ENCODE measurements at places on chromosomes 7 and 10.

DNA sequence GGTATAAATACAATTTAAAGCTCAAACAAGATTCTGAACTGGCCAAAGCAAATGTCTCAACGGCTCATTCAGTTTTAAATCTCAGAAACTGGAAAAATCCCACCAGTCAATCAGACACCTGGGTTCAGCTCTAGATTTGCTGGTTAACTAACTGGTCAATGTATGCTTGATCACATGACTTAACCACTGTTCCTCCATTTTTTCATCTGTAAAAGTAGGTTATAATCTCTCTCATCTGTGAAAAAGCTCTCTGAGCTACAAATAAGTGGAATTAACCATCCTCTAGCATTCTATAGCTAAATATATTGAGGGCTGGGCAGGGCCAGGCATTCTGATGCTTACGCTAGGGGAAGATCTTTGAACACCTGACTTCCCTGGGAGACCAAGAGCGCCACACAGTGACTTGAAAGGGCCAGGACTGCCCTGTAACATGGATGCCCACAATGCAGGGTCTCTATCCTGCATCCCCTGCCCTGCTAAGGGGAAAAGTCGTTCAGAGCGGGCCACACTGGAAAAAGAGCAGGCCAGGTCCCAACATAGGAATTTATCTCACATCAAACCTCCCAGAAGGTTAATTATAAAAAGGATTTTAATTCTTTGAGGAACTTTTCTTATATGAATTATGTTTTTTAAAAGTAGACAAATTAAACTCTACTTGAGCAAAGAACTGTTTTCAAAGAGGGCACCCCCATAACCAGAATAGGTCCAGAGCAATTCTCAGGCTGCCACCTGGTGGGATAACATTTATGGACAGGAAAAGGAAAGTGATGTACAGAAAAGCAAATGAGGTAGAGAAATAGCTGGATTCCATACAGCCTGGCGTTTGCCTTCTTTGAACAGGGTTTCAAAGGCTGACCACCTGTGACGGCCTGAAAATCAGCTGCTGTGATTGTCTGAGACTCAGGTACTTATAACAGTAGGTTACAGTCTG lies 1.8 kb downstream of the RP9 start:
- DNase-seq, result no peak

DNA sequence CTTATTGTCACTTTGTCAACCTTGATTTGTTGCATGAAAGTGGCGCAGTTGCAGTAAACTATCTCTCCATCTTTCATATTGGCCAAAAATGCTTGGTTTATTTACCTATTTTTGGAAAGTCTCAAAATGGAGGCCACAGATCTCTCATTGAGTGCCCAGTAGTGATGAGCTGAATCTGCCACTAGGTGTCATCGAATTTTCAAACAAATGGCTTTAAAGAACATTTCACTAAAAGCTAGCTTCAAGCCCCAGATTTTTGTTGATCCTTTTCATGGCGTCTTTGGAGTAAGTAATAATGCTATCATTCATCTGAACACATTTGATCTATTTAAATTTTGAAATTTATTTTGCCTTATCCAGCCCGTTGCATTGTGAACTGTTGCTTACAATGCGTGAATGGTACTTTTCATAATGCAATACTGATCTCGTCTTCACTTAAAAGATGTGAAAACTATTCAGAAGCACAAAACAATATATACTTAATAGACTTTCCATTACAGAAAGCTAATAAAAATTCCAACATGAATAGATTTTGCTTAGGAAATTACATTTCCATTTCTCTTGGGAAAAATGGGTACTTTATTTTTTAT lies 236.2 kb downstream of the DNAJB9 start:
- no peak for DNase-seq

- no peak for DNase-seq
Measured at GRCh38 chr10:128528167-128528566, 401.9 kb upstream of the MKI67 start.

DNA sequence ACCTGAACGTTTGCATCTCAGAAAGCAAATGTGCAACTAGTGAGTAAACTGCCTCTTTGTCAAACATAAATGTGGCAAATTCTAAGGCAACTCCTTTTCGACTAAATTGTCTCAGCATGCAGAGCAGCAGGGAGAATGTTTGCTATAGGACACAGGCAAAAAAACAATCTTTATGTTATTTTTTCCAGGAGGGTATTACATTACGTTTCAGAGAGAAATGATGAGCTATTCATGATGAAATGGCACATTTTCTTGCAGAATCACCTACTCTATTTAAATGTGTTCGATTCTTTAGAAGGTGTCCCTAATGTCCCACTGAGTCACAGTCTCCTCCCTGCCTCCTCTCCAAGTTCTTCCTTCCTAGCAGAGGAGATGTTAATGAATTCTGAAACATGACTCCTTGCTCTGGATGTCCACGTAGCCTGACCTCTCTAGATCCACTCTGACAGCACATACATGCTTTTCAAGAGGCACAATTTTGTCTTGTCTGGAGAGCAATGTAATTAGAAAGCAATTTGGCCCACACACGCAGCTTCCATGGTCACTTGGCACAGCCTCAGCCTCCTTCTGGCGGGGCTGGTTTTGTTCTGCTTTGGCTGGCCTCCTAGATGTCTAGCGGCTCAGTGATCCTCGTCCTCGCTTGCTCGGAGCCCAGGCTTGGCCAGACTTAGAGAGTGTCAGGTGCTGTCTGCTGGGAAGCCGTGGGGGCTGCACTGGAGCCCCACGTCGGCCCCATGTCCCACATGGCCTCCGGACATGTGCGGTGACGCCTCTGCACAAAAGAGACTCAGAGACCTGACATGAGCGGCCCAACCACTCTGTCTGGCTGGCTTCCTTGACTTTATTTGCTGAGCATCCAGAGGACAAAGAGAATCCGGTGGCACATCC lies 125.7 kb upstream of the ZNF438 start:
- no peak for DNase-seq

DNA sequence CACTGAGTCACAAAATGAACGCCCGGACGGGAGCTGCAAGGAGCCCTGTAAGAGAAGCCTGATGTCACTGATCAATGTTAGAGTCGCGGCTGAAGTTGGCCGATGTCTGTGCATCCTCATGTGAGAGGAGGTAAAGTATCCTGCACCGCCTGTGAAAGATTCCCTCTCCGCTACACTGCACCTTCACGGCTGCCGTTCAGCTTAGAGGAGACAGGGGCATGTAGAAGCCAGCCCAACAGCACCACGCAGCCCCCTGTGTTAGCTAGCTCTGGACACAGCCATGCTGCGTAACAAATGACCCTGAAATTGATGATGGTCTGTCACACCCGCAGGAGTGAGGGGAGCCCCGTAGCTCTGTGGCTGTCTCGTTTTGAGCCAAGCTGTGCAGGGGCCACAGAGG lies 81.5 kb upstream of the DIP2C start:
- DNase-seq, result no peak

DNA sequence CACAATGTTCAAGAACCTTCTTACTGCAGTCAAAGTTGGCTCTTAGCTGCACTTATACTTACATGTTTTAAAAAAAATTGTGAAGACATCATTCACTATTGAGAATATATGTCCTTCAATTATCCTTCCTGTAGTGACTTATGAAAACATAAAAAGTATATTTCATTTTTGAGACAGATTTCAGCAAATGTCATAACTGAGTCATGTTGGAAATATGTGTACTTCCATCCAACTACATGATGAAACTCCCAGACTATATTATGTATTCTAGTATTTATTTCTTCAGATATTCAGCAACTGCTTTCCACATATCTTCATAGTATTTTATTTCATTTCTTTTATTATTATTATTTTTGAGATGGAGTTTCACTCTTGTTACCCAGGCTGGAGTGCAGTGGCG lies 160.2 kb downstream of the ARHGAP12 start:
- DNase-seq, result no peak

GRCh38 chr7:143514487-143514886 lies 36.8 kb downstream of the TAS2R41 start:
- DNase-seq, result no peak

GRCh38 chr7:42023262-42023661 lies 213.7 kb downstream of the GLI3 start:
- no peak for DNase-seq
